ENCODE measurements at places on chromosomes 2 and 18.
A peak's percentile ranks its signal among the peaks of the same experiment; 100 is the strongest.

DNA sequence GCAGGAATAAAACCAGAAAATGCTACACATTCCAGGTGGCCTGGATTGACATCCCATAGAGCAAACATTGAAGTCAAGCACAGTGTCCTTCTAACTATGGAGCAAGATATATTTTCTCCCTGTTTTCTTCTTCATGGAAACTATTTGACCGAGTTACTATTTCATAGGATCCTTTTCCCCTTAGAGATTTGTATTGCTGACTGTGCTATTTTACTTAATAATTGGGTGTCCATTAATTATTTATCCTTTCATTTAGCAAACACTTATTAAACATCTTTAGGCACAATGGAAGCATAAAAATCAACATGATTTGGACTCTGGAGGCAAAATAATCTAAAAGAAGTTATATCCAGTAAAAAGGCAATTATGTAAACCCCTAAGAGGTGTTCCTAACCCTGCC lies 782.8 kb upstream of the ACVR2A start:
- no peak for DNase-seq

DNA sequence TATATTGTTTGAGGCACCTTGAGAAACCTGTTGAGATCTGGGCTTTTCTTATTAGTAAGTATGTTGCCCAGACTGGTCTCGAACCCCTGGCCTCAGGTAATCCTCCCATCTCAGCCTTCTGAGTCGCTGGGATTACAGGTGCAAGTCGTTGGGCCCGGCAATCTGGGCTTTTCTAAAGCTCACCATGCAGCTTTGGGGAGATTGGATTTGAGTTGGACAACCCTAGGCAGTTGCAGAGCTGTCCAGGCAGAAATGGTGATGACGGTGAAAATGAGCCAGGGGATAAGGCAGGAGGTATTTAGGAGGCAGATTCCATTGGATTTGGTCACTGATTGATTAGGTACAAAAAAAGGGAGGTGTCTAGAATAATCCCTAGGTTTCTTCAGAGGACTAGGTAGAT lies 16.2 kb downstream of the NEDD4L start:
- DNase-seq: no peak

GRCh38 chr2:131154647-131155046 lies 49.5 kb downstream of the PLEKHB2 start:
- DNase-seq: no peak

- DNase-seq: no peak
These were observed 101.3 kb downstream of the RAD51AP2 start for GRCh38 chr2:17416884-17417391.

- no peak for DNase-seq
These were observed 177.6 kb upstream of the SLC39A10 start for GRCh38 chr2:195479407-195479806.

- DNase-seq: no peak
These were observed 22.8 kb downstream of the ASB18 start for GRCh38 chr2:236241181-236242056.

DNA sequence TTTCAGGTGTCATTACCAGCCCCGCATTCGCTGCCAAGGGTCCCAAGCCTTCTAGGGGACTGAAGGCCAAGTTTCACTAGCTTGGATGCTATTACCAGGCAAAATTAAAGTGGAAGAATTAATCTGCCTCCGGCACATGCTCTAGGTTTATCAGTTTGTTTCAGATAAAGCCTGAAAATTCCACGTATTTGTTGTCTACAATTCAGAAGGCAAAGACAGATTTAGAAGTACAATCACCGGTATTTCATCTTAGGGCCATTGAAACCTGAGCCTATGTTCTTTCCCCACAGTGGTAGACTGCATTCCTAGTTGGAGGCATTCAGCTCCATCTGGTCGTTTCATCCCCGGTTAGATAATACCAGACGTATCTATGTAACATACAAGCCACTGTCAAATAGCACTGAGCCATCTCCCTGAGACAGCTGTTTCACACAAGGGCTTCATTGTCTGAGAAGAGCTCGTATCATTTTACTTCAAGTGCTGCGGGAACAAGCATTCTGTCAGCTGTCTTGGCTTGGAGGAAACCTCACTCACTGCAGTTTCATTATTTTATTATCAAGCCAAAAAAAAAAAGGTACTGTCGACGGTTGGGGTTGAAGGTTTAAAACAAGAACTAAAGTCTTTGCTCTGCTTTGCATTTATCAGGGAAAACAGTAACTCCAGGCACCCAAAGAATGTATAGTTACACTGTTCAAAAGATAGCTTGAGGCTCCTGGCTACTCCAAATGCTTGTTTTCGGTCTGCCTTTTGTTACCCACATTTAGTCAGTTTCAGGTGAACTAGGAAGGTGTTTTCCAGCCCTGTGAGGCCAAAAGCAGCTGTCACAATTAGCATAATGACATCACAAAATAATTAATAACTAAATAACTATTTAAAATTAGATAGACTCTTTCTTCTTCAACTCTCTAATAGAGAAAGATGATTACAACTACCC lies 76.7 kb downstream of the TGIF1 start:
- no peak for DNase-seq

DNA sequence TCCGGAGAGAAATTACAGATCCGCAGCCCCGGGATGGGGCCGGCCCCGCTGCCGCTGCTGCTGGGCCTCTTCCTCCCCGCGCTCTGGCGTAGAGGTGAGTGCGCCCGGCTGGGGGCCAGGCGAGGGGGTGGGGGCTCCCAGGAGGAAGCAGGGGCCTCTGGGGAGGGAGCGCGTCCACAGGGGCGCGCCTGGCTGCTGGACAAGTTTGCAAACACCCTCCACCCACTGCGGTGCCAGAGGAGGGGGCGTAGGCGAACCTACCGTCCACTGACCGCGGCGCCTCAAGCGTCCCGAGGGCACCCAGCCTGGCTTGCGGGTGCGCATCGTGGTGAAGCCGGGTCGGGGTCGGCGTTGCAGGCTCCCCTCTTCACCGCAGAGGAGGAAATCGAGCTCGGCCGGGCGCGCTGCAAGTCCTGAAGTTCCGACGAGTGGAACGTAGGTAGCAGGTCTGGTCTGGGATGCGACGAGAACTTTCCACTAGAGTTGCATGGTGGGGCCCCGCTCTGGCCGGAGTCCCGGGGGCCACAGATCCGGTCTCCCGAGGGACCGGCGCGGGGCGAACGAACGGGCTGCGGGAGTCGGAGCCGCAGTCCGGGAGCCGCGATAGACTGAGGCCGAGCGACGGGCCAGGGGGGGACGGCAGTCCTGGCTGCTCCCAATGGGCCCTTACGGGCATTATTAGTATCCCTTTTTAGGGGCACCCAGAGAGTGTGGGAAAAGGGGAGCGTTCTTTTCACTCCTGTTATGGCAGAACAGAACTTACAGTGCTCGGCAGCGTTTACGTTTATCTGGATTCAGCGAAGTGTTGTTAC lies 502 bp downstream of the MERTK start:
- no peak for DNase-seq

- DNase-seq: no peak
These were observed 106.3 kb downstream of the RNF144A start for GRCh38 chr2:7023542-7023941.

DNA sequence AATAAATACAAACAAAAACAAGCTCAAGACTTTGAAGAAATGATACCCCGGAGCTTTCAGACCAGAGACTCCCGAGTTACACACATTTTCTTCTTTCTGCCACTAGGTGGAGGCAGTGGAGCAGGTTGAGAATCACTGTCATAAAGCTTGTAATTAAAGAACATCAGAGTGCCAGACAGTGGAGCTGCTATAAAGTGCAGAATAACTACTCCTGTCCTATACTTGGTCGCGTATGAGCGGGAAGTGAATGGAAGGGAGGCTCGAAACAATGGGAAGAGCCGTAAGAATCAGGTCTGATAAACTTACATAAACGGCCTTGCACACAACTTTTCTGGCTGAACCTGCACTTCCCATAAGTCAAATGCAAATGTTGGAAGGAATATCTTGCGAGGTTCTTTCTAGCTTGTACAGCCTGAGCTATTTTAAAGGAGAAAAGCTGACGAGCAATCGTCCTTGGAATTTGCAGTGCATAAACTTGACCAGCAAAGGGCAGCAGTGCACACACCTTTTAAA lies 189.0 kb downstream of the RPIA start:
- peak; percentile 39 for DNase-seq

DNA sequence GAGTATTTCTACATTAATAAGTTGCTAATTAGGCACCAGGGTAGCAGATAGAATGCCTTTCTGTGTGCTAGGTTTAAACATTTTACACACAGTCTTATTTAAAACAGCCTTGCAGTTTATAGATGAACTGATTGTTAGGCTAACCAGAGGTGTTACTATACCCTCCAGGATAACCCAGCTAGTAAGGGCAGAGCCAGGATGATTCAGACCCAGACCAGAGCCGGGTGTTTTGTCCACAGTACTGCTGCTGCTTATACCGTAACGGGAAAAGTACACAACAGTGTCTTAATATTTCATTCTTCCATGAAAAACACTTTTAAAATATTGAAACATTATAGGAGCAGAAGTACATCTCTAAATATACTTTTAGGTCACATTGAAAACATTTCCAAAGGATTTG lies 82.7 kb downstream of the MALT1 start:
- DNase-seq: no peak

GRCh38 chr2:152222975-152223637 lies 47.5 kb upstream of the STAM2 start:
- no peak for DNase-seq

DNA sequence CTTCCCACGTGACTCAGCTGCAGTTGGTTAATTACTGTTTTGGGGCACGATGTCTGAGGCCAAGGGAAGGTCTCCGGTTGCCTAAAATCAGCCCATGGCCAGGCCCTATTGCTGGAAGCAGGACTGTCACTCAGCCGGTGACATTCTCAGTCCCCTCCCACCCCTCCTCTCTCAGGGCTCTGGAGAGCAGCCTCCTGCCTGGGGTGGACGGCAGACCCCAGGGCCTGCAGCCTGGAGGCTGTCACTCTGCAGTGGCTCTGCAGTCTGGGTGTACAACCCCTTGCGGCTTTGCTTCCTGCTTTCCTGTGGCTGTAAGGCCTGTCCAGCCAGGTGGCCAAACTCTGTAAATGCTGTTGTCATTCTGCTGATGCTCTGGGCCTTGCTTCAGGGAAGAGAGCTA lies 32.8 kb downstream of the ZBTB7C start:
- no peak for DNase-seq

DNA sequence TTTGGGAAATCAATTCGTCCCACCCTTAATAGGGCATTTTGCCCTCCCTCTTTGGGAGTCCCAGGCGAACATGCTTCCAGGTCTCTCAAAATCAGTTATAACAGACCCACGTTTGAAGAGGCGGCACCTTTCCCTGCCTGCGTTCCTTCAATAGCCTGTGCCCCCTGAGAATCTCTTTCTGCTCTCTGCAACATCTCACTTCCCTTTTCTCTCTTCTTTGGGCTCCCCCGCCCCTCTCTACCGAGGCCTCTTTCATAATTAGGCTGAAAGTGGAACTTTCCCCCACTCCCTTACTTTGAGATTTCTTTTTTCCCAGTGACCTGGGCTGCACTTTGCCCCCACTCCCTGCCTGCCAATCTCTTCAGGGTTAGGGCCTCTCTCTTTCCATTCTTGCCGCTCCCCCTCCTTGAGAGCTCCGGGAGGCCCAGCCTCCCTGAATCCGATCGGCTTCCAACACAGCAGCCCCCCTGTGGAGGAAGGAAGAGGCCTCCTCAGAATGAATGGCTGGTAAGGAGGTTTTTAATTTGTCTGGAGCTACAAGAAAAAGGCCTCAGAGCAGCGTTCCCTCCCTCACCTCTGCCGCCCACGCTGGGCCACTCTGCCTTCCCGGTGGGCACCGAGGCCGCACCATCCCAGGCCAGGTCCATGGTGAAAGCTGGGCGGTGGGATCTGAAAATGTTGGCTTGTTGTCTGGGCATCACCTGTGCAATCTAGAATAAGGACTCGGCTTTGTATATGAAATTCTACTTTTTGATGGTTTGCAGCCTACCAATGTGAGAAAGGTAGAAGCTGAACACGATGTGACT lies 162.6 kb upstream of the SIX3 start:
- DNase-seq: no peak

GRCh38 chr18:53991202-53991601 lies 233.3 kb downstream of the MBD2 start:
- DNase-seq: no peak

DNA sequence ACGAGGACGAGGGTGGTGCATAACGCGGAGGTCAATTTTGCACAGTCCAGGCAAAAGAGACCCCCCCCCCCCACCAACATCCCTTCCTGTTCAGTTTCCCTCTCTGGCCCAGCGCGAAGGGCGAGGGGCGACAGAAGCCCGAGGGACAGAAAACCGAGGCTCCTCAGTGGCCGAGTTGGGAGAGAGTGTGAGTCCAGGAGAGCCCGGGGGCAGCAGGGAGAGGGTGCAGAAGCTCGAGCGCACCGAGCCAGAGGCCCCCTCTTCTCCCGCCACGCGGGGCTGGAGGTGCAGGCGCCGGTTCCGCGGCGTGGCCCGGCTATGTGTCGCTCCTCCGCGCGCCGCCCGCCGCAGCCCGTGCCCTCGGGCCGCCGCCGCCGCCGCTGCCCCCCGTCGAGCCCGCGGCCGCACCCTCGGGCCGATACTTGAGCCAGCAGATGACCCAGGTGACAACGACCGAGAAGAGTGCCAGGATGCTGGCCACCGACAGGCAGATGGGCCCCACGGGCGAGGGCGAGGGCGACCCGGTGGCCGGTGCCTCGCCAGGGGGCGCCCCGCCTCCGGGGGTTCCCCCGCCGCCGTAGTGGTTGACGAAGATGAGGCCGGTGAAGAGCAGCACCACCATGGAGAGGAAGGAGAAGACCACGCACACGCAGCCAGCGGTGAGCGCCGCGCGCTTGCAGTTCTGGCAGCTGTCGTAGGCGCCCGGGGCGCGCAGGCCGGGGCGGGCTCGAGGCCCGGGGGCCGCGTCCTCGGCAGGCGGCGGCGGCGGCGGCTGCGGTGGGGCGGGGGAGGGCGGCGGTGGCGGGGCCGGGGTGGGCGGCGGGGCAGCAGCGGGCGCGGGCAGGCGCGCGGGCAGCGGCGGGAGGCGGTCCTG lies 20.2 kb upstream of the PAX3 start:
- DNase-seq: no peak

GRCh38 chr2:17747684-17748452 lies 5.7 kb downstream of the SMC6 start:
- DNase-seq: no peak

DNA sequence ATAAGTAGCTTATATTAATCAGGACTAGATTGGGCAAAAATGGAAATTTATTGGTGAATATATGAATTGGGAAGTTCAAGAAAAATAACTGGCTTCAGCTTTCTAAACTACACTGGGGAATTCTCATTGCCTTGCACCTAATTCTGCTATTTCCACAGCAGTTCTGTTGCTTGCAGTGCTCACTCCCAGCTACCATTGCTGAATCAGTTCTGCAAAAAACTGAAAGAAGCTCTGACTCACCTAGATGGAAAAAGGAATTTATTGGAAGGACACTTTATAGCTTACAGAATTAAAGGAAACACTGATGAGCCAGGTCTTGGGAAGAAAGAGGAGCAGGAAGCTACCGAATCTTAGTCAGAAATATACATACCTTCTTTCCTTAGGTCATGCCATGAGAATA lies 60.3 kb upstream of the ACVR1 start:
- no peak for DNase-seq

DNA sequence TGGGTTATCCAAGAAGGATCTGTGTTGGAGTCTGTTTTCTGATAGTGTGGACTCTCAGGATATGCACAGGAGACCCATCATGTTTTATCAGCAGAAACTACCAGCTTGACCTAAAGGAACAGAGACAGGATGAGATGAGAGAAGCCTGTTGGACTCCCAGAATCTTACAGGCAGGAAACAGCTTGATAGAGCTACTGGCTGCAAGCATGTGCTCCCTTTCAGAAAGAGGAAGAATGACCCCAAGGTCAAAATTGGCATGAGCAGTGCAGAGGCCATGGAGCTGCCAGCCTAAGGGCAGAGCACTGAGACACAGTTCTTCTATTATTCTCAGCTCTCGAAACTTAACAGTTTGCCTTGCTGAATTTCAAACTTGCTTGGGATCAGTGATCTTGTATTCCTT lies 135.2 kb upstream of the NFATC1 start:
- DNase-seq: no peak
